ENCODE measurements at places on chromosomes 6 and 20.

GRCh38 chr6:34044945-34045595, 100.8 kb downstream of the GRM4 start:
- no peak for DNase-seq

DNA sequence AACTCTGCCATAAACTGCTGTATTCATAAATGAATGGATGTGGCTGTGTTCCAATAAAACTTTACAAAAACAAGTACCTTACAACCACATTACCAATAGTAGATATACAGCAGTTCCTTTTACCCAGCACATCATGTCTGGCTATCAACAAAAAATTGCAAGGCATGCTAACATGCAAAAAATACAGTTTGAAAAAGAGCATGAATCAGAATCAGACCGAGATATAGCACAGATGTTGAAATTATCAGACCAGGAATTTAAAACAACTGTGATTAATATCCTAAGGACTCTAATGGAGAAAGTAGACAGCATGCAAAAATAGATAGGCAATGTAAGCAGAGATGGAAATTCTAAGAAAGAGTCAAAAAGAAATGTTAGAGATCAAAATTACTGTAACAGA, 8.4 kb upstream of the NUS1 start:
- no peak for DNase-seq

DNA sequence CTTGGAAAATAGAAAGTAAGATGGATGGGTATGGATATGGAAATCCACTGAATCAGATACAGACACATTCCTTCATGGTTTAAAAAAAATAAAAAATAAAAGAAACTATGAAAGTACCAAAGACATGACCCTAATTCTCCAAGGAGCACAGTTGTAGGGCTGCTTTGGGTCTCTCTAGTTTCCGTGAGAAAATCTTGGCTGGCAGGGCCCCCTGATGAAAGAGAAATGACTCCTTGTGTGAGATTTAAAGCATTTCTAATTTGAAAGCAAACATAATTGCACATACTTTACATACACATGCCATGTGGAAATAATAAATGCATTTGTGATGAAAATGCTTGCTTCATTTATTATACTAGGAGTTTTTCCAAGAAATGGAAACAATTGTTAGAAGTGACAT, 593.9 kb upstream of the BTBD3 start:
- DNase-seq: no peak

DNA sequence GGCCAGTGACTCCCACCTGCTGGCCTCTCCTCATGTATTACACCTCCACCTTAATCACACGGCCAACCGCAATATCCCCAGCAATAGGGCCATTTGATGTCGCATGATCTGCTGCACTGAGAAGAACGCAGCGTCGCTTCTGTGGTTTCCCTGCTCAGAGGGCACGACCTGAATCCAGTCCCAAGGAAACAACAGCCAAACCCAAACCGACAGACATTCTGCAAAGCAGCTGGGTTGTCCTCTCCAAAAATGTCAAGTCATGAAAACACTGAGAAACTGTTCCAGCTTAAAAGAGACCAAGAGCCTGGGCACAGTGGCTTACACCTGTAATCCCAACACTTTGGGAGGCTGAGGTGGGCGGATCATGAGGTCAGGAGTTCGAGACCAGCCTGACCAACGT, 7.5 kb upstream of the BPI start:
- no peak for DNase-seq

- DNase-seq: no peak
Observed at GRCh38 chr6:19135706-19136105, 701.5 kb upstream of the ID4 start.

- no peak for DNase-seq
Observed at GRCh38 chr6:46233129-46233528, 62.3 kb upstream of the ENPP5 start.

DNA sequence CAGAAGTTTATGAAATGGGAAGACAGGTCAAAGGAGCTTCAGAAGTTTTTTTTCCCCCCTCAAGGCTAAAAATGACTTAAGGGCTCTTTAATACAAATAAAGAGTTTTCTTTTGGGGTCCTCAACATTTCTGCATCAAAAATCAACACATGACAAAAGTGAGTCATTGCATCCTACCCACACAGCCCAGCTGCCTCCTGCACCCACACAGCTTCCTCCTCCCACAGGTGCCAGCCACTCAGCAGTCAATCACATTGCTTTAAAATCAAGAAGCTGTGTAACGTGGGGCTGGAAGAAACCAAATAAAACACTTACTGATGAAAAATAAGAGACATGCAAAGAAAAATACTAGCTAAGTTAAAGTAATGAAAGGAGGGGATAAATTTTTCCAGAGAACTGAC, 68.5 kb downstream of the MAP3K5 start:
- peak; percentile 13 for DNase-seq

DNA sequence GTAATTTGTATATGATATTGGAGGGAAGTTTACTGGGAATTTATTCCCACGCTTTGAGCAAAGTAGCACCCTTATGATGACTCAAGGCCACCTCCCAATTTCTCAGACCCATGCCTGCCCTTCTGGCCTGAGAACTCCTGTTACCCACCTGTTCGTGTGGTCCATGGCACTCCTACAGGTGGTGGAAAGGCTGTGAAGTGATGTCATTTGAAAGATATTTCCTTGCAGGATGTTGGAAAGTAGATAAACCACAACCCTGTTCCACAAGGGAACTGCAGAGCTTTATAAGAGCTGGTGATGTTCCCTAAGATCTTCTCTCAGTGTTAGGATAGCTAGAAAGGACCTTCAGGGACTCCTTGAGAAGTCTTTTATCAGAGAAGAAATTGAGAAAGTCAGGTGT, 70.5 kb downstream of the ADGRG6 start:
- no peak for DNase-seq

DNA sequence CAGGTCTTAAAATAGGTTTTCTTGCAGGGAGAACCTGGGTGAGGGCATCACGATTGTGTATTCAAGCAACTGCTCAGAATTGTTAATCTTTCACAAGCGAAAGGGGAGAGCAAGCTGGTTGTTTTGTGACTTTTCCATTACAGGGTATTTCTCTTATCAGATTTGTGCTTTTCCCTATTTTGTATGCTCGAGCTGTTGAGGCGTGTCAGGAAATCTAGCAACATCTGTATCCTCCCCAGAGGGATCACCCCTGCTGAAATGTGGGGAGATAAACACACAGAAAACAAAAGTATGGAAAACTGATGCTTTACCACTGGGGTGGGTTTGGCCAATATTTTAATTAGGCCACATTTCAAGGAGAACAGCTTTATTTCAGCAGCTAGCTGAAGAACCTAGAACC, 187.0 kb downstream of the DTNBP1 start:
- DNase-seq: no peak

DNA sequence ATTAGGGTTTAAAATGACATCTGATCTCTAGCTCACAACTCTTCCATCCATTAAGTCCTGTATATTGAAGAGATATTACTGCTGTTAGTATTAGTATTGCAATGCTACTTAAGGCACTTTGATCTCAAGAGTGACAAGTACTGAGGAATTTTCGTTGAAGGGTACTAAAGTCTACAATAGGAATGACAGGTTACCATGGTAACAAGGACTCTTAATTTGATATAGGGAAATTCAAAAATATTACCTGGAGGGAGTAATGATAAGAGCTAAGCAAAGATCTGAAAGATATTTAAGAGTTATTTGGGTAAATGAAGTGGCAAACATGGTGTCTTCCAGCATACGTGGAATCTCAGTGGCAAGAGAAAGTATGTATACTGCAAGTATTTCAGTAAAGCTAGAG, 518.0 kb upstream of the SLC35B3 start:
- no peak for DNase-seq

GRCh38 chr20:4674672-4675071, 47.0 kb upstream of the PRND start:
- no peak for DNase-seq

- no peak for DNase-seq
Observed at GRCh38 chr6:137043710-137044365, 927 bp downstream of the IL20RA start.

- peak; percentile 36 for DNase-seq
Observed at GRCh38 chr20:49344975-49345374, 67.1 kb upstream of the ZNFX1 start.

DNA sequence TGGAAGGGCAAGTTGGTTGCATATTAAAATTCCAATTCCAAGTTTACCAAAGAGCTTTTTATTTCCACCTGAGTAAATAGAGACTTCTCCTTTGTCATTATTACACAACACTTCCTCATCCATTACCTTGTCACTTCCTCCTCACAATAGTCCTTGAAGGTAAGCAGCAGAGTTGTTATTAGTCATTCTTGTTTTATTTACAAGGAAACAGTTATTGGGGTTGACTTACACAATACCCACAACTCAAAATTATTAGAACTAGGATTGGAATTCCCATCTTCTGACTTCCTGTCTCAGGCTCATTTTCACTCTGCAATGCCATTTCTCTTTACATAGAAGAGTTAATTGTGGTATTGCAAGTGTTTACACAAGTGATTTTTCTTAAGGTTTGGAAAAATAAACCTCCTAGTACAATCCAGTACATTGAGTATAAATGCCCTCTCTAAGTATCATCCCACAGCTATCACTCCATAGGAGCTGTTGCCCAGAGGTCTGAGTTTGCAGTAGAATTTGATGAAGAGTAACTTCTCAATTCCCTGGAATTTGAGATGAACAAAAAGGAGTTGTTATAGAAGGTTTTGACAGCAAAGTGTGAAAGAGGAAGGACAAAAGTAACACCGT, 28.9 kb upstream of the MTRF1L start:
- DNase-seq: no peak

DNA sequence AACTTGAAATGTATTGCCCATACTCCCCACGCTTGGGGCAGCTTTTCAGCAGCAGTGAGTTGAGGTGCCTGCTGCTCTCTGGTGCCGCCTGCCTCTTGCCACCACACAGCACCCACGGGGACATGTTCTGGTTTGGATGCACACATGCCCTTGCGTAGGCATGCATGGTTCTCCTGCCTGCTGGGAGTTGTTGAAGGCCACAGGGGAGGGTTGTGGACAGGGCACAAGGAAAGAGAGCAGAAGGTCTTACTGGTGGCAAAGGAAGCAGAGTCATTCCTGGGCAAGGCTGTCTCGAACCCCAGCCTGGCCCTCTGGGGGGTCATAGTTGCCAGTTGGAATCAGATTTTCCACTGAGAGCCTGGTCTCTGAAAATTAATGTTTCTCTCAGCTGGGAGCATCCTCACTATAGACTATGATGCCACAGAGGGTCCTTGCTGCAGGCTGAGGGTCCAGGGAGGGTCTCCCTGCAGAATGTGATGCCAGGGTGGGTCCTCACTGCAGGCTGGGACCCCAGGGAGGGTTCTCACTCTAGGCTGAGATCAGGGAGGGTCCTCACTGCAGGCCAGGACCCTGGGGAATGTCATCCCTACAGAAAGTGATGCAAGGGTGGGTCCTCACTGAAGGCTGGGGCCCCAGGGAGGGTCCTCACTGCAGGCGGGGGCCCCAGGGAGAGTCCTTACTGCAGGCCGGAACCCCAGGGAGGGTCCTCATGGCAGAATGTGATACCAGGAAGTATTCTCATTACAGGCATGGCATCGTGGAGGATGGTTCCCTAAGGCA, 59.2 kb downstream of the TOX2 start:
- DNase-seq: no peak

GRCh38 chr20:63337786-63338420, 23.2 kb downstream of the CHRNA4 start:
- no peak for DNase-seq

DNA sequence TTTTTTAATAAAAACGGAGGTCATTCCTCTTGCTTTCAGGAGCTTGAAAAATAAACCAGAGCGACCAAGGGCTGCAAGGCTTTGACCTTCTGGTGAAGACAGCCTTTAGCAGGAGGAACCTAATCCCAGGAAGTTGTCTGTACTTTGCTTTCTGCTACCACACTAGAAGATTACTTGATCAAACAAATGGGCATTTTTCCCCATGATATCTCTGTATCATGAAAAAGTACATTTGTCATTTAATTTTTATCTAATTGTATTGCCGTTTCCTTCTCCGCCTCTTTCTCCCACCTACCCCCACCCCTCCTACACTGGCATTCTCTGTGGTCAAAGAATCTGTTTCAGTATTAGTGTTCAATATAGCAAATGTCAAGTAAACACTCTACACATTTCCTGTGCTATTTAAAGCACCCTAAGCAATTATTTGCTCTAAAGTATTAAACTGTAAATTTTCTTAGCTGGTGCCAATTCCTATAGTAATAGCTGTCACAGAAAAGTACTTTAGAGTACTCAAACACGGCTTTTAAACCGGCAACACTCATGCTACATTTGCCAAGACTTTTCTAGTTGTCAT, 29.7 kb downstream of the ATXN1 start:
- no peak for DNase-seq

GRCh38 chr6:18096423-18096822, 26.1 kb downstream of the NHLRC1 start:
- DNase-seq: no peak

DNA sequence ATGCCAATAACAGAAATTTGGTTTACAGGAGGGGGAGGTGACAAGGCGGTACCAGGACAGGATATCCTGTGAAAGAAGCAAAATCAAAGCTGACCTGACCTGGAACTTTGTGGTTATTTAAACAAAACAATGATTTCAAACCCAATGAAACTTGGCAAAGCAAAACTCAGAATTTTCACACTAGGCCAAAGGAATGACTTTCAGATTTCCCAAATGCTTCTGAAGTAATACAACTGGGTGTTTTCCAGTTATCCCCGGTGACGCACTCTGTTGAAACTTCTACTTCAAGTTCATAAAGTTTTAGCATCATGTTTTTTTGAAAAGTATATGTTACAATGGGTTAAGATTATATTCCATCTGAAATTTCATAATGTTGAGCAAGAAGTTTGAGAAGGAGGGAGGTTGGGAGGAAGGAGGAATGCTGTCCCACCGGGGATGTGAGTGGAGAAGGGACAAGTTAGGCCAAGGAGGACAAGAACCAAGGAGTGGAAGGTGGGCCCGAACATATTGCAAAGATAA, 78.1 kb upstream of the TRAF3IP2 start:
- no peak for DNase-seq

- DNase-seq: no peak
Observed at GRCh38 chr6:158780988-158781691, 38.0 kb downstream of the EZR start.

DNA sequence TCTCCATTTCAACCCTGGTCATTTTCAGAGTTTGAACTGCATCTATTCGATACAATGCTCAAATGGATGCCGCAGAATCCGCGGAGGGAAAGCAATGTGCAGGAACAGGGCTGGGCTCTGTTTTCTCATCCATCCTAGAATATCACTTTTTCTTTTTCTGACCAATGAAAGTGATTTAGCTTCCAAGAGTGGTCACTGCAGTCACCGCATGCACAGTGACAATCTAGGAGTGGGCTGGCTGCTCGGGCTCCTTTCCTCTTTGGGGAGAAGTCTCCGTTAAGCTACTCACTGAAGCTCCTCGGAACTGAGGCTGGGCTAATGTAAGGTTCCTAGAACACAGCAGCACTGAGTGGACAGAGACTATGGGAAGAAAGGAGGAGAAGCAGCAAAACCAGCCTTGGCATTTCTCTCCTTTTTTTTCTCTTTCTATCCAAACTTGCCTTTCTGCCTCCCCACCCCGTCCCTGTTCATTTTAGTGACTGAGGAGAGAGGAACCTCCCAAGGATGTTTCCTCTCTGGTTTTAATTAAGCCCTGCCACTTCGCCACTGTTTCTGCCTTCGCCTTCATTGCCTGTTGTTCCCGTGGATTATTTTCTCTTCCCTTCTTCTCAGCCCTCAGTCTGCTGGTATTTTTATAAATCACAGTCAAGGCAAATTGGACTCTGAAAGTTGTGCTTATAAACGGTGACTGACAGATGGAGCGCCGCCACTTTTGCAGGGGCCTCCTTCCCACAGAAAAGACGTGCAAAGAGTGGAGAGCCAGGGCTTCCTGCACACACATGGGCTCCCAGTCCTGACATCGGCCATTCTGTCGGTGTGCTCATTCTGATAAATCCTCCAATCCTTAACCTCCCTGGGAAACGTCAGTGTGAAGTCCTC, 41.1 kb downstream of the RAMACL start:
- DNase-seq: no peak

Measured in SHP77 (cell line).